ENCODE measurements at places on chromosomes 5 and 9. TPM values are rescaled to one million over a fixed set of nuclear protein-coding genes. Genes with fewer than 3 reads are reported as not detected.

NR5A1 gene
- not detected for total RNA-seq

FOXD4L6 gene
- not detected for total RNA-seq

FBXL7 gene
- total RNA-seq = not detected

PRDM12 gene
- total RNA-seq = not detected

TRIM14 gene
- 86.2 TPM for total RNA-seq

EMB gene
- total RNA-seq = 264 TPM

FAM219A gene
- total RNA-seq = 16.3 TPM

GARIN3 gene
- total RNA-seq = not detected

LCN12 gene
- 1.4 TPM for total RNA-seq

TOR4A gene
- total RNA-seq = 2.1 TPM

LPAR1 gene
- total RNA-seq = 0.12 TPM

PTGR1 gene
- total RNA-seq = 0.55 TPM

IFNA2 gene
- total RNA-seq = not detected

DBH gene
- 0.09 TPM for total RNA-seq
